ENCODE measurements at places on chromosomes 1 and 21.

GRCh38 chr1:234683861-234684632, 74.1 kb upstream of the IRF2BP2 start:
- DNase-seq = no peak

GRCh38 chr1:226890331-226891108, 20.1 kb downstream of the PSEN2 start:
- DNase-seq = no peak

- no peak for DNase-seq
These were observed 356.3 kb downstream of the USP25 start for GRCh38 chr21:16086121-16086520.

GRCh38 chr21:25639551-25640201, 618 bp downstream of the JAM2 start:
- DNase-seq = peak; percentile 55

GRCh38 chr1:40592107-40592803, 60.8 kb downstream of the ZNF684 start:
- peak; percentile 63 for DNase-seq

DNA sequence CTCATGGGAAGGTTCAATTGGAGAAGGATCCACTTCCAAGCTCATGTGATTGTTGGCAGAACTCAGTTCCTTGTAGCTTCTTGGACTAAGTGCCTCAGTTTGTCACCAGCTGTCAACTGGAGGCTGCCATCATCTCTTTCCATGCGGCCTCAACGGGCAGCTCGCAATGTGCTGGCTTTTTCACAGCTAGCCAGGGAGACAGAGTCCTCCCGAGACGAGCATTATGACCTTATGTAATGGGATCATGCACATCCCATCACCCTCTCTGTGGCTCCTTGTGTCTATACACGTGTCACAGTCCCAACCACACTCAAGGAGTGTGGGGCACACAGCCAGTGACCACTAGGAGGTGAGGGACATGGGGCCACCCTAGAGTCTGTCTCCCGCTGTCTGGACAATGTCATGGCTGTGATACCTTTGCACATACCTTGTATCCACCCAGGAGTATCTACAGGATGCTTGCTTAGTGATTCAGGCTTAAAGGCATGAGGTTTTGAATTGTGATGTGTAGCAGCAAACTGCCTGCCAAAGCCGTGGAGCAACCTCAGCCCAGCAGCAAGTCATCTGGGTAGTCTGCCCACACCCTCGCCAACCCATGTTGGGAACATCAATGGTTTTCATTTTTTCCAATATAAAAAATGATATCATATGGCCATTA, 3.9 kb upstream of the KRTAP10-6 start:
- DNase-seq = no peak

DNA sequence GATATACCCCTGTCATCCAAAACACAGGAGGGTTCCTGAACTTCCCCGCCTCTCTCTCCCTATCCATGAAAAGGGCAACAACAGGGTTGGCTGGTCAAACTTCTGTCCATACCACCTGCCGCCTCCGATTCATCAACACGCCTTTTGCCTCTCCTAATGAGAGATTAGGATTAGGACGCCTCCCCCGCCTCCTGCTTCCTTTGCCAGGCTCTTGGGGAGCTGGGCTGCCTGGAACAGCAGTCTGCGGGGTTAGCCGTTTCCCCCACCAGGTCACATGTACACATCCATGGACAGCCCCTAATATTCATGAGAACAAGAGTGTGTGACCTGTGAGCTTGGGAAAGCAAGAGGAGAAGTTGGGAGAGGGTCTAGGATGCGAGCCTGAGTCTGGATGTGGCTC, 2.3 kb upstream of the OPTC start:
- no peak for DNase-seq

DNA sequence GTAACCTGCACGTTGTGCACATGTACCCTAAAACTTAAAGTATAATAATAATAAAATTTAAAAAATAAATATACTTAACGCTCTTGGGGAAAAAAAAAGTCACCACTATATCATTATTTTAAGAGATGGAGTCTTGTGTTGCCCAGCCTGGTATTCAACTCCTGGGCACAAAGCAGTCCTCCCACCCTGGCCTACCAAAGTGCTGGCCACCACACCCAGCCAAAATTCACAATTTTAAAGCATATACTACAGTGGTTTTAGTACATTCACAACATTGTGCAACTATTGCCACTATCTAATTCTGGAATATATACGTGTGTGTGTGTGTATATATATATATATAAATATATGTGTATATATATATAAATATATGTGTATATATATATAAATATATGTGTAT, 5.9 kb downstream of the HMGN2 start:
- DNase-seq = no peak

GRCh38 chr1:41933106-41933505, 14.4 kb upstream of the HIVEP3 start:
- DNase-seq = no peak

DNA sequence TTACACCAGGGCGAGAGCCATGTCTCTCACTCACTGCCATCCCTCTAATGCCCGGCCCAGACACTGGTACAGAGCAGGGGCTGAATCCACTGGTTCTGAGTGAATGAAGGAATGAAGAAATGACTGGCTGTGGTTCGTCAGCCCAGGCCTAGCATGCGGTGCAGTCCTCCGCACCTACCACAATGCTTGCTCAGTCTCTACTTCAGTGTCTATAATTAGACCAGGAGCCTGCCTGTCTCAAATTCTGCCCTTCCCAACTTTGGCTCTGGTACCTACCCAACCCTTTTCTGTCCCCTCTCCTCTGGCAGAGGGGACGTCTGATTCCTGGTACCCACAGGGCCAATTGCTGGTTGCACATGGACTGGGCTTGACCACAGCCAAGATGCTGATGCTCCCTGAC, 118.2 kb upstream of the GRIK3 start:
- DNase-seq = no peak

DNA sequence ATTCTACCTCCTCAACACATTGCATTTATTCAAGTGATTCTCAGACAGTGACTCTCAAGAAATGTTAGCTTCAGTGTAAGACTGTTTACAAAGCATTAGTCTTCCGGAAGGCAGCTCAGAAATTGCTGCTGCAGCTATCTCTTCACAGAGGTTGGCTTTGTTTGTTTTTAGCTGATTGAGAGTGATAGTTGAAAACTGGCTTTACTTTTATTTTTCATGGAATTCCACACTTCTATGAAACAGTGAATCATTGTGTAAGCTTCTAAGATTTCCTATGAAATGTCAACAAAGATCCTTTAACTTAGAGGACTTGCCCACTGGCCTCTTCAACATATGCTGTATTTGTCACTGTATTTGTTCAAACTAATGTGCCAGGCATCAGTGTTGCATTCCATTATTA, 121.3 kb downstream of the TNNI3K start:
- no peak for DNase-seq

DNA sequence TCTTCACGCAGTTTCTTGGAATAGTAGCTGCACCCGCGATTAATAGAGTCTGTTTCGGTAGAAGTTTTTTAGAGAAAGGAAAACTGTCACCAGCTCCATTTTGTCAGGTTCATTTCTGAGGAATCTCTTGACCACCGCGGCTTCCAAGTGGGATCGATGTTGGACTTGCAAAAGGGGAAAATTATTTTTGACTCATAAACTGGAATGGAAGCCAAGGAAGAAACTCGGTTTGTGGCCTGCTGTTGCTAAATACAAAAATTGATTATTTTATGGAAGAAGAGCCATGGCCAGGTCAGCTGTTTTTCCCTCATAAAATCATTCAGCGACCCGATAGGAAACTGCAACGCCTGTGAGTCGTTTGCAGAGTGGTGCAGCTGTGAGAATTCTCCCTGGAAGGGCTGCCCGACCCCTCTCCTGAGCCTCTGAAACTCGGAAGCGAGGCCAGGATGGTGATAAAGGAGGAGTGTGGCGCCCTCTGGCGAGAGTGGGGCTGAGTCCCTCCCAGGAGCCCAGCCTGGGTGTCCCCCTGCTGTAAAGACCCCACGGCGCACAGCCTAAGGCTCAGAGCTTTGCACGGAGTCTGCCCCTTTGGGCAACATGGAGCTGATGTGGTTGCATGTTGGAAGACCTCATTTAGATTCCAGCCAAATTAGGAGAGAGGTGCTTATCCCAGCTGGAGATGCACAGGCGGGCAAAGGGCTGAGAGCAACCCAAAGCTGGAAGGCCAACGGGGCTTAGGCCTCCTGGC, 83.6 kb upstream of the SLC25A33 start:
- peak; percentile 12 for DNase-seq

- DNase-seq = no peak
These were observed 675.2 kb upstream of the NR5A2 start for GRCh38 chr1:199352351-199352750.

GRCh38 chr1:245599371-245600174, 444.8 kb downstream of the KIF26B start:
- no peak for DNase-seq

DNA sequence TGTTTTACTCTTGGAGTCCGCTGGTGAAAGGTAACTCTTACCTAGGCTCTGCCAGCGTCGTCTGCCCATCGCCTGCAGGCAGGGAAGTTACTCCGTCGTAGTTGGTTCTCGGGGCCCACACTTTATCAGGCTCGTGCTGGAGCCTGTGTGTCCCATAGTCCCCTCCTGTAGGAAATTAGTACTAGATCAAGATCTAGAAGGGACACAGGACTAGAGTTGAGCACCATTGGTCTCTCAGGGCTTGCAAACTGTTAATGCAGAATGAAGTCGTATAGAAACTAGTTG, 940 bp downstream of the SRRM1 start:
- DNase-seq = peak; percentile 32

- DNase-seq = no peak
These were observed 67.5 kb upstream of the SH3GLB1 start for GRCh38 chr1:86636898-86637297.

DNA sequence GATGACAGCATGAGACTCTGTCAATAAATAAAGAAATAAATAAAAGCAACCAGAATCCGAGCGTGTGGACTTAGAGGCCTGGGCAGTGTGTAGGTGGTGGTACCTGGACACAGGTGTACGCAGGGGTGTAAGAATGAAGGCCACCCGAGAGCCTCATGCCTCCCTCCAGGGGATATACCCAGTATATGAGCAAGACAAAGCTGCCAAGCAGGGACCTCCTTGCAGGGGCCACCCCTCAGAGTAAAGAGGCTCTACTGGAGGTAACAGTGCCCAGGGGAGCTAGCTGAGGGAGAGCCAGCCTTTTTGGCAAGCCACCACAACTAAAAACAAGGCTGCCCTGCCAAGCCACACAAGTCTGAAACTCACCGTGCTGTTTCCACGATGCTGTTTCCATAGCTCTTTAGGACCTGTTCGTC, 179.2 kb upstream of the RAB4A start:
- DNase-seq = no peak

GRCh38 chr1:46244656-46245371, 2.7 kb upstream of the RAD54L start:
- DNase-seq = peak; percentile 54

GRCh38 chr1:3070309-3070643, 1.3 kb downstream of the PRDM16 start:
- no peak for DNase-seq

DNA sequence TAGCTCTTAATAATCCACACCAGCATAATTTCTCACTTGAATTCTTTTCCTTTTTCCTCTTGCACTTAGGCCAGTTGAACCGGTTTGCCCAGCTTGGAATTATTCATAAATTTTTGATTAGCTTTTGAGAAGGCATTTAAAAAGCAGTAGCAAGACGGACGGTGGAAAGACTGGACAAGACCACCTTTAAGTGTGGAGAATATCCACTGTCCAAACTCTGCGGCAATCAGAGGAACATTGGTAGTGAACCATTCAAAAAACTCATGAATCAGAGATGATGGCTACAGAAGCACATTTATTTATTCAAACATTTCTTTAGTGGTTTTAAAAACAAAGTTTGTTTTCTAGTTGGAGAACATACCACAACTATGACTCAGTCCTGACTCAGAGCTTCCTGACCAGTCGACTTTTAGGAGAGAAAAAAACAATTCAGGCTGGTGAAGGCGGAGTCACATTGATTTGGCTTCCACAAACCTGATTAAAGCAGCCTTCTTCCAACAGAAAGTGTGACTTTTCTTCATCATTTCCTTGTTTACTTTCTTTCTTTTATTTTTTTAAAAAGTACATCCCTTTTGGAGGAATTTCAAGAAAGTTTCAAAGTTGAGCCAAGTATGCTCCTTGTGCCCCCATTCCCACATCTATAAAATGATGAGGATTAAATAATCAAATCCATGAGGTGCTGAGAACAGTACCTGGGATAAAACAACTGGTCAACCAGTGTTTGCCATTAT, 128.8 kb downstream of the ADSS2 start:
- DNase-seq = no peak

- no peak for DNase-seq
These were observed 11.0 kb upstream of the RNU1-3 start for GRCh38 chr1:16677552-16678431.

GRCh38 chr1:244496186-244496585, 35.1 kb downstream of the CATSPERE start:
- no peak for DNase-seq

Data from NCI-H2171 treated with DMSO at 0.1 percent for 48 hours (cell line).